CD4-positive, alpha-beta T cell treated with Interleukin-15 for 1 hour (primary cell): ENCODE measurements at places on chromosomes 5 and 9.

DNA sequence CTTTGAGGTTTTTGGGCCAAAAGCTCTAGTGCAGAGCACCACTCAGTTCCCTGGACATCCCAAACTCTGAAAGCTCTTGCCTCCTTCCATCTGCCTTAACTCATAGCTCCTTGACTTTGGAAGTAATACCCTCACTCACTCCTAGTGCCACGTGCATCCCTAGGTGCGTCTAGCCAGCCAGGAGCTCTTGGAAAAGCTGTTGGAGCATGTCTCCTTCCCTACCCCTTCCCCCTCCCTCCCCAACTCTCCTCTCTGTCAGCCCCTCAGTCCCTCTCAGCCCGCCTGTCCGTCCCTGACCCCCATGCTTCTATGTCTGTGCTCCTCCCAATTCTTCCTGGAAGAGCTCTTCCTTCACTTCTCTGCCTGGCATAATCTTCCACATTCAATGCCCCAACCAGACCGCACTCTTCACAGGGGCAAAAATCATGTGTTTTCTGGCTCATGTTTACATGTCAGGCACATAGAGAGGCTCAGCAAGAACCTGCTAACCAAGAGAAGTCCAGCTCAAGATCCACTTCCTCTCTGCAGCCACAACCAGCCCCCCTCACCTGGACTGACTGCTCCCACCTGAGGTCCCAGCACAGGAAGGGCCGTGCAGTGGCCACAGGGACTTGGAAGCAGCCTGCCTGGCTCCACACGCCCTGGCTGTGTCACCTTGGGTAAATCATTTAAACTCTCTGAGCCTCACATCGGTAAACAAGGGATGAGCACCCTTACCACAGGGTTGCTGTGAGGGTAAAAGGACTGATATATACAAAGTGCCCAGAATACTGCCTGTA is 58.4 kb downstream of the WHRN start:
- no peak for DNase-seq

DNA sequence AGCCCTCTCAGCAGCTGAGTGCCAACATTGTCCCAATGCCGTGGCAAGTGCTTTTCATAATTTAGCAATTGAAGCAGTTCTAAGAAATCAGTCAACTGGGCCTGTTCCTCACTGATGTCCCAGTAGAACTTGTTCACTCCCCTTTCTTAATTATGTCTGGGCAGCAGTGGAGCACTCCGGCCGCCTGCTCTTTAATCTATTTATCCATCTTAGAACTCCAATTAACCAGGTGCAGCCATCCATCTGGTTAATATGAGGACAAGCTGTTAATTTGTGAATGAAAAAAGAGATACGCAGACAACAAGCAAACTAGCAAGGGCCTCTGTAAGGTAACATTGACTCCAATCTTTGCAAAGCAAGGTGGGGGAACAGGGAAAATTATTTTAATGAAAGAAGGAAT is 39.4 kb downstream of the MAT2B start:
- DNase-seq = no peak

DNA sequence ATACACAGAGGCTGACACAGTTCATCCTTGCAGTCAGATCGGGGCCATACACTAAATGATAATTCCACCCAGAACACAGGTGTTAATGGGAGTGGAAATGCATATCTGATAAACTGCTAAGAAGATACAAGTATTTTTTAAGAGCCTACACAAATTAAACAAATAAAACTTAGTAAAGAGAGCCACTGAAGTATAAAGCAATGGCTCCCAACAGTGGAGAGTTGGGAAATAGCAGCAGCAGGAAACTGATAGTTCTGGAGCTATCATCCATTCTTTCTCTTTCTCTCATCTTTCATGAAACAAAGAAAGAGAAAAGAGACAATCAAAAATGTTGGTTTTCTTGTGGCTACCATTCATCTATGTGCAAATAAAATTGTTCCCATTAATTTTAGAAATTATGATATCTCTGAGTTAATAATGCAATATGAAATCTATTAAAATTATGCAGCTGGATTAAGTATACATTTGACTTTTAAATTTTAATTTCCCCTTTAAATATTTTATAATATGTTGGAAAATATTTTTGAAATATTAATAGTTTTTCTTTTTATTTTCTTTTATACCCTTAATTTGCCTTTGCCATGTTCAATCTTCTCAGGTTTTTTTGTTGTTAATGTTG is 120.8 kb downstream of the EMB start:
- DNase-seq = no peak

GRCh38 chr5:167576897-167577296 is 714.5 kb upstream of the WWC1 start:
- DNase-seq = no peak

- DNase-seq = no peak
Observed at GRCh38 chr5:32458880-32459495, 14.4 kb upstream of the ZFR start.
